ENCODE measurements at places on chromosomes 3 and 15. TPM values are rescaled to one million over a fixed set of nuclear protein-coding genes. Genes with fewer than 3 reads are reported as not detected.

GRCh38 chr3:46690798-46691197, 2.7 kb downstream of the ALS2CL start:
- DNase-seq, result no peak

DNA sequence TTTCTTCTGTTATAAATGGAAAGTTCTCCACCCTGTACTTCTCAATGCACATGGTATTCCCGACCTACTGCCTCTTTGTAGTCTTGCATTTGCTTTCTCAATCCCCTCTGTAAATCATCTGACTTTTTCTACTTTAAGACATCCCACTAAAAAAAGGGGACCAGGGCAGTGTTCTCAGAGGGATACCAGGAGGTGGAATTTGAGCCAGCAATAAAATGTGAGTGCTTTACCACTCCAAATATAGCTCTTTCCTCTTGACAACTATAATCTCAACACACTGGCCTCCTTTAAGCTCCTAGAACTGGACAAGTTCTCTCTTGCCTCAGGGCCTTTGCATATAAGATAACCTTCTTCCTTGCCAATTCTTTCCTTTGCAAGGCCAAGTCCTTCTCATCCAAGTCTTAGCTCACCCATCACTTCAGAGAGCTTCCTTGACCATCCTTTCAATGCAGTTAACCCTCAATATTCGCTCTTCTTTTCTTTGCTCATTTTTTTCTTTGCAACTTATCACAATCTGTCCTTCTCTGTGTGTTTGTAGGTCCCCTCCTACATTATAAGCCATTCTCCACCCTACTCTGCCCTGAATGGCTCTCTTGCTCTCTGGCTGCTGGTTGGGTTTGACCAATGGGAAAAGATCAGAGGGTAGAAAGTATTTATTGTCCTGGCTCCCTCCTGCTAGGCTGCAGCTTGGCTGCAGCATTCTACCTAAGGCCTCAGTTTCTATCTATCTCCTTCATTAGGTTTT, 93.4 kb downstream of the PRICKLE2 start:
- DNase-seq, result no peak

DNA sequence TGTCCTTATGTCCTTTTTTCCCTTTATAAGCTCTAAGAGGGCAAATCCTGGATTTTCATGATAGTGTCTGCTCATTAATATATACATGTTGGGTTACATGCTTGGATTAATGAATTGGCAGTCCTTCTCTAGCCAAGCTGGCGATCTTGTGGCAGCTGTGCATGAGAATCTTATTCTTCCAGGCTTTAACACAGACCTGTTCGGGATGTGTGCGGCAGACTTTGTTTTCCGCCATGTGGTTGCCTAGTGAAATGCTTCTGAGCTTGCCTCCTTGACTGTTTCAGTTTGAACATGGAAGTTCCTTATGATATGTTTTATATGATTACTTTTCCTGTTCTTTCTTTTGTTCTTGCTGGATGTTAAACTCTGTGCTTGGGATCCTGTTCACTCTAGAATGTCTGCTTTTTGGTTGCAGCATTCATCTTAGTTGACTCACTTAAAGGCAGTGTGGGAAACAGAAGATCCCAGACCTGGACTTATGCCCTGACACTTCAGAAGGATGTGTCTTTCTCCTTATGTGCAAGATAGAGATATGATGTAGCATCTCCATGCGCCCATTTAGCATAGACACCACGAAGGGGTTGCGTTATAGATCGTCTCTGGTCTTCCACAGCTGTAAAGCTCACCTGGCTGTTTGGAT, 7.2 kb downstream of the CHCHD6 start:
- no peak for DNase-seq

GRCh38 chr3:68485051-68485450, 447.3 kb downstream of the TAFA4 start:
- no peak for DNase-seq

- no peak for DNase-seq
Observed at GRCh38 chr3:102059145-102059943, 210.0 kb downstream of the NFKBIZ start.

DNA sequence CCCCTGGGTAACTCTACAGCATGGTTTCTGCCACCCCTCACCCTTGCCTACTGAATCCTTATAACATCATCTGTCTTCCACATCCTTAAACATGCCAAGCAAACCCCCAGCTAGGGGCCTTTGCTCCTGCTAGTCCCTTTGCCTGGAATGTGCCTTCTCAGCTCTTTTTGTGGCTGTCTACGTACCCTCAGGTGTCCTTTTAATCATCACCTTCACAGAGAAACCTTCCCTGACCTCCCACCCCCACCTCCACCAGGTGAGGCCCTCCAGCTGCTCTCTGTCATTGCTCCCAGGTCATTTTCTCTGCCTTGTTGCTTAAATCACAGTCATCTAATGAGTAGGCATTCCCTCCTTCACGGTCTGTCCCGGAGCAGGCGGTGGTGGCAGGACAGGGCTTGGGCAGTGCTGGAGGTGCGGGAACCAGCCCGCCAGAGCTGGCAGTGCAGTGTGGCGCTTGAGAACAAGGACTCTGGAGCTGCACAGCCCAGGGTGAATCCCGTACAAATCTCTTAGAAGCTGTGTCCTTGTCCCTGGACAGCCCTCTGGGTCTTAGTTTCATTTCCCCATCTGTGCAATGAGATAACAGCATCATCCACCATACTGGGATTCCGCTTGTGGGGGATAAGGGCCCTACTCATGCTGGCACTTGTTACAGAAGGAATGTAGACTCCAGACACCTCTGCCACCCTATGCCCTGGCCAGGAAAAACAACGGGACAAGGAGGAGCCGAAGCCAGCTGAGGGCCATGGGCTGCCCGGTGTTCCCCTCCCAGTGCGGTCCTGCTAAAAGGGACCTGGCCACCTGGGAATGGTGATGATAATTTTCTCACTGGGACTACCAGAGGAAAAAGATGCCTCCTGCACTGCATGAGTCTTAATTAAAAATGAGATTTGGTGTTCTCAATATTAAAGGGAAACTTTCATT, 52.1 kb upstream of the IQSEC1 start:
- DNase-seq, result no peak

DNA sequence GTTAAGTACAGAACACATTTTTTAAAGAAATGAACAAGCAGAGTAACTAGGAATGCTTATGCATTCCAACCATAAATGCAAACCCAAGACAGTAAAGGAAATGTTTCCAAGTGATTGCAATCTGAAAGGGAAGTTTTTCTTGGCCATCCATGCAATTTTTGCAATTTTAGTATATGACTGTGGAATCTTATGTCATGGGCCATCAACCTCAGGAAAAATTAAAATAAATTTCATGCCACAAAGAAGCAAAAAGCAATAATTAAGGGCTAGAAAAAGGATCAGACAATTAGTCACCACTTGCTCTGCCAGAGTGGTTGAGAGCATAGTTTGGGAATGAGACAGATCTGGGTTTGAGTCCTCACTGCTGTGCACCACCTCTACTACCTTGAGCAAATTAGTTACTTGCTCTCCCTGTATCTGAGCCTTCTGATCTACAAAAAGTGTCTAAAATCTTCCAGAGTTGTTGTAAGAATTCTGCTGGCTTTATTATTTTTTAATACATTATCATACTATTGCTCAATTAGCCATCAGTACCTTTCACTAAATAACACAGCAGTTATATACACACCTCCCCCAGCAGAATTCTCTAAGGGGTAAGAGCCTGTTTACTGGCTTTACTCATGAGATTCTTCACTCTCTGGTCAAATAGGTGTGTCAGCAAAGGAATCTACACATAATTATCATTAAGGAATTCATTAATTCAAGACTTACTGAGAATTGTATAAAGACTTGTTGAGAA, 49.7 kb upstream of the FBN1 start:
- DNase-seq, result no peak

- no peak for DNase-seq
Observed at GRCh38 chr3:171807806-171808205, 2.5 kb downstream of the PLD1 start.

DNA sequence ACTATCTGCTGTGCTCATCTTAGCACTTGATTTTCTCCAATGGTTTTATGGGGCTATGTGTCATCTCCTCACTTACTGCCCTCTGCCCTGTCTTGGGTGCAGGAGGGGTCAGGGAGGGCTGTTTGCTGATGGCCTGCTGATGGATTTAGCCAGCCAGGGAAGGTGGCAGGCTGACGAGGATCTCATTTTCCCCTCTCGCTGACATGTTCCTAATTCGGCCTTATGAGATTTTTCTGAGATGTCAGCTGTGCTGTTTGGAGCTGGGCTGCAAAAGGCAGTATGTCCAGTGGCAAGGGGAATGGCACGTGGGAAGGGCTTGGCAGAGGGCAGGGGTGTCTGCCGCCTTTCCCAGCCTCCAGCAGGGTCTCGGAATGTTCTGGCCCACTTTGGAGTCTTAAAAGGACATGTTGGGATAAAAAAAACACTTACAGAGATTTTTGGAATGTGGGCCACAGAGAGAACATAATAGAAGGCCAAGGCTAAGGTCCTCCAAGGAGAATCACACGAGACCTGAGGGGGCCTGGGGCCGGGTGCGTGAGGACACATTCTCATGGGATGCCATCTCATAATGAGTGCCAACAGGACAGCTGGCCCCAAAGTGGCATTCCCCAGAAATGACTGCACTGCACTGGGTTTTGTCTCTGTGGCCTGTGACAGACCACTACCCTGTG, 303.8 kb downstream of the TLE3 start:
- no peak for DNase-seq

DNA sequence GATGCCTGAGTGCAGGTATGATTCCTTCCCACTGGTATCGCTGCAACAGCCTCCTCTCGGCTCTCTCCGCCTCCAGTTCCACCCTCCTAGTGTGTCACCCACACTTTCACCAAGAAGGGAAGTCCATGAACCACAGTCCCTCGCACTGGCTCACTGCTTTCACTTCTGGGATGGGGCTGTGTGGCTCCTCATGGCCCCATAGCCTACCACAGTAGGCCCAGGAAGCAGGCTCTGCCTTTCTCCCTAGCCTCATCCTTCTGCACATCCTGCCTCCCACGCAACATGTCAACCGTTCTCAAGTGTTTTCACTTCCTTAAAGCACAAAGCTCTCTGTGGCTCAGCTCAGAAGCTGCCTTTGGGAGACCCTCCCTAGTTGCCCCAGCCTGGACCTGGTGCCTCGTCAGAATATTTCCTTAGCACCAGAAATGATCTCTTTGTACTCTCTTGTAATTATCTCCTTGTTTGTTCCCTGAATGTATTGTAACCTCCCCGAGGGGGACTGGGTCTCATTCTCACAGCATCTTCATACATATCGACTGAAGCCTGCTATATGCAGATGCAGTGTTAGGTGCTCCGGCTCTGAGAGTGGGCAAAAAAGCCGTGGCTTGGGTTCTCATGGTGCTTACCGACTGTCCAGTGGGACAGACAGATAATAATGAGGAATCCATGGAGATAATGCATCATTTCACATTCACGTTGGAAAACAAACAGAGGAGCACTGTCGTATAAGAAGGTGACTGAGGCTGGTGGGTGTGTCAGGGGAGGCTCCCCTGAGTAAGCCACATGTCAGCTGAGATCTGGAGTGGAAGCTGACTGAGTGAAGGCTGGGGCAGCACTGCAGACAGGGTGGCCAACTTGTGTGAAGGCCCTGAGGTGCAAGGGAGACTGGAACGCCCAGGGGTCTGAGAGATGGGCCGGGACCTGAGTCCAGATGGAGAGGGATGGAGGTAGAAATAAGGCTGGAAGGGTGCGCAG, 107.1 kb downstream of the DGKG start:
- DNase-seq, result no peak

DNA sequence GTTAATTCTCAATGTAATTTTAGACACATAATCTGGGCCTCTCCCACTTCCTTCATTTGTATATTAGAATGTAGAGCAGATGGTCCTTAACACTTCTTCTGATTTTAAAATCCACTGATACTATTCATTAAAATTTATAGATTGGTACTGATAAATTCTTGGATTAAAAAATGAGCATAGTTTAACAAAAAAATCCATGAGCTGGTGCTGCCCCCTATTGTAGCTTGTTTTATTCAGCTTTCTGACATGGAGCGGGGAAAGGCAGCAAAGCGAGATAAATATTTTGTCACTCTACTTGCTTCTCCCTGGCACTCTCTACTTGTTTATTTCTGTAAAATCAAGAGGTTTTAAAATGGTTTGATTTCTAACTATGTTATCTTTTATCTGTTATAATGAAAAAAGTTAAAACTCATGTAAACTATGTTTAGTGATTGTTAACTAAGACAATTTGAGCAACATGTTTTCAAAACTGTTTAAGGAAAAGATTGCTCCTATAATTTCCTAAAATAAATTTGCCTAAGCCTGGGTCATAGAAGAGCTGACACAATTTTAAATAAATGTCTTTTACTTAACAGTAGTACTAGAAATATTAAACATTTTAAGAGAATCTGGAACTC, 26.5 kb upstream of the PLOD2 start:
- no peak for DNase-seq

DNA sequence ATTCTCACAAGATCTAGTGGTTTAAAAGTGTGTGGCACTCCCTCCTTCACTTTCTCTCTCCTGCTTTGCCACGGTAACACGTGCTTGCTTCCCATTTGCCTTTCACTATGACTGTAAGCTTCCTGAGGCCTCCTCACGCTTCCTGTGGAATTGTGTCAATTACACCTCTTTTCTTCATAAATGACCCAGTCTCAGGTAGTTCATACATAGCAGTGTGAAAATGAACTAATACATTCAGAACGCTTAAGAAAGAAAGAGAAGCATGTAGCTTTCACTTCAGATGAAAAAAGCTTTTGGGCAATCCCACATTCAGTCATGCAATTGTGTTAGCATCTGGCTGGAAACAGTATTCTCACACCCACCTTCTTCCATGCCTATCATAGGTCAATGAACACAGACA, 24.4 kb downstream of the P3H2 start:
- DNase-seq, result no peak

DNA sequence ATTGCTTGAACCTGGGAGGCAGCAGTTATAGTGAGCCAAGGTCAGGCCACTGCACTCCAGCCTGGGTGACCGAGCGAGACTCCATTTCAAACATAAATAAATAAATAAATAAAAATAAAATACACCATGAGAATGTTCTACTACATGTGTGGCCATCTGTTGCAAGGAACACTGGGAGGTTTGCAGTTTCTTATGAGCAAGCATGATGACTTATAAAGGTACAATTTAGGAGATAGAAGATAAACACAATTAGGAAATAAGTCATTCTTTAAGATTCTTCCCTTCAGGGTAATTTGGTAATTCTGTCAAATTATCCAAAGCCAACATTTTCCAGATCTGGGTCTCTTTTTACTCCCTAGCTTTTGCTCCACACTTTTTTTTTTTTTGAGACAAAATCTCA, 13.4 kb downstream of the HTR3C start:
- no peak for DNase-seq

DNA sequence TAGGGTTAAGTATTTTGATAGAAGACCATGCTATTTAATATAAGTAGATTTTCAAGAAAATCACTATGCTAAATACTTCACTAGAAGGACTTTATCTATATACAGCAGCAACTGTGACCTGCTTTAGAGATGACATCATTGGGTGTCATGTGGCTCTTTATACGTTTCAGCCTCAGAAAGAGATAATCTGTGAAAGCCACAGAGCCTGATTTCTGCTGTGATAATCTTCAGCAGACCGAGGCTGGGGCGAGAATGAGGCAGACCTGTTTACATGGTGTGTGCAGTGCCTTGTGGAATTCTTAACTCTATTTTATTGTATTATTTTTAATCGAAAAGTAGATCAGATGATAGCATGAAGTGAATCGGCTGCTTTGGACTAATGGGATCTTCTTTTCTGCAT, 471.2 kb downstream of the MFSD1 start:
- no peak for DNase-seq

- no peak for DNase-seq
Observed at GRCh38 chr3:150912501-150912900, 7.3 kb upstream of the MINDY4B start.

- no peak for DNase-seq
Observed at GRCh38 chr3:157285966-157286365, 126.0 kb upstream of the CCNL1 start.

NR1I2 gene
- total RNA-seq, result not detected

TRPC1 gene
- total RNA-seq, result 10.7 TPM

TRH gene
- total RNA-seq, result not detected
